ENCODE measurements at places on chromosomes 3 and 15.

DNA sequence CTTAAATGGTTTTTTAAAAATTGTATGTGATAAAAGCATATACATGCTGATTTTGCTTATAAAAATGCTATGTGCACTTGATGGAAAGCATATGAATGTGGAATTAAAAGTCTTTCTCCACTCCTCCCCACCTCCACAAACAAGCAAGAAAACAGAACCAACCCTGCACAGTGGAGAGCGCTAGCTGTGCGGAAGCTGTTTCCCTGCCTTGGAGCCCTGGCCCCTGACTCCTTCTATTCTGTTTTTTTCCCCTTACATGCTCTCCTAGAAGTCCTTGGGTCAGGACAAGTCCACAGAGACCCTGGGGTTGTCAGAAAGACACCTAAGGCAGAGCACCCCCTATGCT lies 64.2 kb downstream of the BOC start:
- DNase-seq, result no peak

GRCh38 chr3:16063603-16064002 lies 110.9 kb upstream of the GALNT15 start:
- DNase-seq, result no peak

DNA sequence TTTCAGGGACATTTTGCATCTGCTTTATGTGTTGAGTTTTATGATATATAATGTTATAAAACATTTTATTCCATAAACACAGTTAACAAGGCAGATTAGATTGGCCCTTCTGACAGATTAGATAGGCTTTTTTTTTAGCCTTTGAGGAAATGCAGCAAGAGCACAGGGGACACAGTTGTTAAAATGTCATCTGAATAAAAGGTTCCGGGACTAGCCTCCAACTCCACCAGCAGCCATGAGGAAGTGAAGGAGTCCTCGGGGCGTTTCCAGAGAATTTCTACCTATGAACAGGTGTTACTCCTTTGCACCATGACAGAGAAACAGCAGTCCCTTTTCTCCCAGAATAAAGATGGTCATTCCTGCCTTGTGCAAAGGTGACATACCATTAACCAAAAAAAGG lies 167.8 kb upstream of the KBTBD8 start:
- no peak for DNase-seq

DNA sequence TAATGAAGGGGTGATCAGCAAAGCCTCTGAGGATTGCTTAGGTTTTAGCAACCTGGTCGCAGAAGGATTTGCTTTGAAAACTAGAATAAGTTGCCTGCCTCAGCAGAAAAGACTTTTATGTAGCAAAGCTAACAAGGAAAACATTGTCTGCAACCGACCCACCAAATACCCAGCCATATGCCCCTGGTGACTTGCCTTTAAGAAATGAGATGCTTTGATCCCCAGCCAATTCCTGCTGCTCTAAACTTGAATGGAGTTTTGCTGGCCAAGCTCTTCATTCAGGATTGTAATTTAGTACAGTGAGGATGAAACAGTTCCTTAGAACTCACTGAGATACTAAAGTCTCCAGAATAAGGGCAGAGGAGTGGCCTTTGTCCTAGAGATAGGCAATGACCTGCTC lies 139.8 kb upstream of the PROK2 start:
- no peak for DNase-seq

DNA sequence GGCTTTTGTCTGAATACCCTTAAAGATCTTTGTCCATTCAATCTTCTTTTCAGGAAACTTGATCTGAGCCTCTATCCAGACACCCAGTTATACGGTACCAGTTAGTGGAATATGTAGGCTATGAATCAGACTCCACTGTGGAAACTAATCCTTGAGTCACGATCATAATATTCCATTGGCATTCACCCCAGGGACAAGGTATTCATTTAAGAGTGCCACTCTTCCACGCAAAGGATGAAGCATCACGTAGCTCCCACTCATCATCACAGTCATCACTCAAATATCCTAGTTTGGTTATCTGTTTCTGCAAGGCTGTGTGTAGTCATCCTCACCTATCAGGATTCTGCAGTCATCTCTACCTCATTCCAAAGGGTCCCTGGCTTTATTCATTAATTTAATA lies 85.6 kb downstream of the NEDD4 start:
- DNase-seq, result no peak

GRCh38 chr3:135752851-135753250 lies 212.7 kb upstream of the PPP2R3A start:
- no peak for DNase-seq

- DNase-seq, result no peak
Measured at GRCh38 chr3:99551520-99551919, 86.9 kb upstream of the COL8A1 start.

DNA sequence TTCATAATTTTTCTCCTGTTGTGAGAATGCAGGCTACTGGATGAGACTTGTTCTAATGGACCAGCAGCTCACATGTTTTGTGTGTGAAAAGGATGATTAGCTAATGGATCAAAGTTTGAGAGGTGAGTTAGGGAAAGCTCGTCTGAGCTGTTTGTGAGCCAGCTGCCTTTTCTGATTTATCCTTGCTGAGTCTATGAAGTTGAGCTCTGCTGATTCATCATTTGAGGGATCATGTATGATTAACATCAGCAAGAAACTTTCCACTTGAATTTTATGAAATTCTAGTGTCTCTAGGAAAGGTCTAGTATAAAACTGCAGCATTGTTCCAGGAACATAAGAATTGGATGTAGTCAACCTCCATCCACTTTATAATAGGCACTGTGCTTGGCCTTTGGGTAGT lies 698.7 kb downstream of the NTRK3 start:
- no peak for DNase-seq

- DNase-seq, result no peak
Measured at GRCh38 chr3:141835557-141836229, 40.8 kb upstream of the ATP1B3 start.

DNA sequence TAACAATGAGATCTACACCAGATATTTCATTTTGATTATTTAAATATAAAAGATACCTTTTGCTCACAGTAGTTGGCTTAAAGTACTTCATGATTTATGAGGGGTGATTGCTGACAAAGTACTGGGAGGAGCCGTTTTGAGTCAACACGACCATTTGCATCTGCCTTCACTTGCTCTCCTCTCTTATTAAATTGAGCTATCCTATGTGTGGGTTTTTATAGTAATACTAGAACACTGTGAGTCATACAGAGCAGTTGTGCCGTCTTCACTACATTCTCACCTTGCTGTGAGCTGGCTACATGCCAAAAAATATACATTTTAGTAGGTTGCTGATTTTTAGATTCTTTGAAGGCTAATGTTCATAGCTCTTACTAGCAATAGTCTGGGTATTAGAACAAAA lies 161.2 kb downstream of the ALCAM start:
- DNase-seq, result no peak

- no peak for DNase-seq
Measured at GRCh38 chr3:195240939-195241338, 30.0 kb downstream of the XXYLT1 start.

DNA sequence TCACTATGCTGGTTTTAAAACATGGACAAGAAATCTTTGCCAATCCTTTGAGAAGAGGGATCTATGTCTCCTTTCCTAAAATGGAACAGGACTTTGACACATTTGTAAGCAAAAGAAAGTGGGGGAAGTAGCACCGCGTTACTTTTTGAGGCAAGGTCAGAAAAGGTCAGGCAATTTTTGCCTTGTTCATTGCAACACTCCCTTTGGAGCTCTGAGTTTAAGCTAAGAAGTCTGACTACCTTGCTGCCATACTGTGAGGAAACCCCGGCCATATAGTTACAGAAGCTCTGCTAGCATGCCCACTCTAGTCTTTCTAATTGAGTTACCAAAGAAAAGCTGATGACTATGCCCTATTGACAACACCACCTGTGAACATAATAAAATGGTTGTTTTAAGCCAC lies 1.4 kb downstream of the FAM227B start:
- no peak for DNase-seq

DNA sequence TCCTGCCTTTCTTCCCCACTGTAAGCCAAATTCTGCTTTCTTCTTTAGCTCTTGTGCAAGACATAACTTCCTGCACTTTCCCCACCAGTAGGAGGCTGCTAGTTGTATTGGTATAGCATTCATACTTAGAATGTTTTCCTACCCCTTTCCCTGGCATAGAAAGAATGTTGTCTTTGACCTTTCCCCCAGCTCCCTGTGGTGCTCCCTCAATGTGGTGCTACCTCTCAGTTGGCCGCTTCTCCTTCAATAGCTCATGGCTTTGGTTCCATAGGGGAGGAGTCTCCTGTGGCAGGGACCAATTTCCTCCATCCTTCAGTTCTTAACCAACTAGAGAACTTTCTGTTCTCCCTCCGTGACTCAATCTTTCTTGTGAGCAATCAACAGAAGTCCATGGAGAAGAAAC lies 67.5 kb upstream of the AKAP13 start:
- no peak for DNase-seq

DNA sequence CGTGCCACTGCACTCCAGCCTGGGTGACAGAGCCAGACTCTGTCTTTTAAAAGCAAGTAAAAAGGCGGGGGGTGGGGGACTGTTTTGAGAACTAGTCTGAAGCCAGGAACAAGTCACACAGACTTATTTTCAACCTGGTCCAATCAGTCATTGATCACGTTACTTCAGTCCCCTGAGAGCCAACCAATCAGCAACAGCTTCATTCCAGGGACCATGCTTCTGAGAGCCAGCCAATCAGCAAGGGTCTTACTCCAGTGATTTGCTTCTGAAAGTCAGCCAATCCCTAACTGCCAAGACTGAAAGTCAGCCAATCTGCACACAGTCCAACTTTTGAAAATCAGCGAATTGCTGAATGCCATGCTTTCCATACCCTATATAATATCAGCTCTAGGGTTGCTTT lies 48.6 kb upstream of the C15orf39 start:
- DNase-seq, result no peak

DNA sequence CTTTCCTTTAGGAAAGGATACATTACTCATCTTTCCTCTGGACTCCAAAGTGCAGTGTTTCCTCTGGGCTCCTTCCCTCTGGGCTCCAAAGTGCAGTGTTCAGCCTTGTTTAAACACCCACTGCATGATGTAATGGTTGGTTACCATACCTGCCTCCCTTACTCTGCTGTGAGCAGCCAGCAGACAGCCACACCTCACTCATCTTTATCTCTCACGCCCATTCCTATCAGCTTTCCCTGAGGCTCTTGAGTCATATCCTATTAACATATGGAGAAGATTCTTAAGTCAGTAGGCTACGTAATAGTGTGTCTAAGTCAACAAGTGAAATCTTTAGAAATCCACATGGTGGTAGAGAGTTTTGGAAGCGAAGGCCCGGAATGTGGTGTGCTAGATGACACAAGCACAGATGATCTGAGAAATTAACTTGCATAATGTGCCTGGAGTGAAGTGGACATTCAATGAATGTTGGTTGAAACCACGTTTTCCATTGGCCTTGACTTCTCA lies 97.2 kb upstream of the CTNNB1 start:
- DNase-seq, result no peak

DNA sequence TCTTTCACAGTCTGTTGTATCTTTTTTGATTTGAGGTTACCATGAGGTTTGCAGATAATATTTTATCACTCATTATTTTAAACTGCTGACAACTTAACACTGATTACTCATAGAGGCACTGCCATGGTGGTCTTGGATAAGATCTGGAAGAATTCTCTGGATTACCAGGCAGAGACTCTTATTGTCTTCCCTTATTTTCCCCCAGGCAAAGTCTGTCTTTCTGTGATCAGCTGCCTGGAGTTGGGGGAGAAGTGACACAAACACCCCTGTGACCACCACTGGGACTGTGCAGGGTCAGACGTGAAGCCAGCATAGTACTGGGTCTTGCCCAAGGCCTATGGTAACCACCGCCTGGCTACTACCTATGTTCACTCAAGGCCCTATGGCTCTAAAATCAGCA lies 4.7 kb downstream of the PATL2 start:
- no peak for DNase-seq

DNA sequence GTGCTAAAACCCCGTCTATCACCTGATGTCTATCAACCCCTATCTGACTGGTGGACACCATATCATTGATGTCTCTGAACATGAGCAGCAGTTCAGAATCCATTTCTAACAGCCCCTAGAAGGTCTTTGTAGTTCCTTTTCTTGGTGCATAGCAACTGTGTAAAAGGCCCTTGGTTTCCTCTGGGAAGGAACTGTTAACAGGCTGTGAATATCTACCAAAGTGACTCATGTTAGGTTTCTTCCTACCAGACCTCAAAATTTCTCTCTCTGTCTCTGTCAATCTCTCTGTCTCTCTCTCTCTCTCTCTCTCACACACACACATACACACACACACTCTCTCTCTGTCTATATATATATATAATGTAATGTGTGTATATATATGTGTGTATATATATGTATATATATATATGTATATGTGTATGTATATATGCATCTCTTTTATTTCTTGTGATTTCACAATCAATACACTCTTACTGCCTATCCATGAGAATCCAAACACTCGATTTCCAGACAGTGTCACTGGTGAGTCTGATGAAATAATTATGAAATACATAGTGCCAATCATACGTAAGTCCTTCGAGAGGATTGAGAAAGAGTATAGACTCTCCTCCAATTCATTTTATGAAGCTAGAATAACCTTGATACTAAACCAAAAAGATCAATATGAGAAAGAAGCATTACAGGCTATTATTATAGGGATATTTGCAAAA lies 335.9 kb upstream of the SLCO3A1 start:
- DNase-seq, result no peak

Data from activated CD8-positive, alpha-beta memory T cell treated with anti-CD3 and anti-CD28 coated beads for 1 hour (primary cell).